Breast epithelium (tissue), 4 donors: ENCODE measurements at places on chromosomes 1 and 21. TPM values are rescaled to one million over a fixed set of nuclear protein-coding genes. Genes with fewer than 3 reads are reported as not detected.

FCRL6 gene
- total RNA-seq, result 2.8 TPM

LAX1 gene
- 2.7 TPM for total RNA-seq

FAM229A gene
- total RNA-seq, result 10.2 TPM

PLA2G2F gene
- total RNA-seq, result not detected

GRCh38 chr1:222880587-222880986 lies 65.7 kb downstream of the DISP1 start:
- DNase-seq, result no peak
- no peaks in the 10 kb centered on the region for H3K27me3 ChIP-seq

DNA sequence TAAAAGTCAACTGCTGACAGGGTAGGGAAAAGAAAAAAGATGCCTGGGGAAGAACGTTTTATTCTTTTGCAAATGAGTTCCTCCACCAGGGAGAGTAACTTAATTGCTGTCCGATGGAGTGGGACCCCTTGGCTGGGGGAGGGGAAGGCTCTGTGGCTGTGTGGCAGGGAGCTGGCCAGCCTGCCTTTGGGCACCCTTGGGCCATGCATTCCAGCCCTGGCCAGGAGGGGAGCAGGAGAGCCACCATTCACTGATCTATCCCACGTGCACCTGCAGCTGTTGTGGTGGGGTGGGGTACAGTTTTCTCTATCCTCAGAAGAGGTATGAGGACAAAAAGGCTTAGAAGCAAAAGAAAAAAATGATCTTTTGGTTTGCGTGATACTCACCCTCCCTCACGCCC lies 116.9 kb downstream of the KCNK1 start:
- no peak overlapping the region for H3K4me3 ChIP-seq
- no peaks in the 10 kb centered on the region for H3K4me1 ChIP-seq
- H3K27me3 ChIP-seq, result no peaks in the 10 kb centered on the region
- DNase-seq, result no peak
- H3K27ac ChIP-seq, result no peak overlapping the region

DNA sequence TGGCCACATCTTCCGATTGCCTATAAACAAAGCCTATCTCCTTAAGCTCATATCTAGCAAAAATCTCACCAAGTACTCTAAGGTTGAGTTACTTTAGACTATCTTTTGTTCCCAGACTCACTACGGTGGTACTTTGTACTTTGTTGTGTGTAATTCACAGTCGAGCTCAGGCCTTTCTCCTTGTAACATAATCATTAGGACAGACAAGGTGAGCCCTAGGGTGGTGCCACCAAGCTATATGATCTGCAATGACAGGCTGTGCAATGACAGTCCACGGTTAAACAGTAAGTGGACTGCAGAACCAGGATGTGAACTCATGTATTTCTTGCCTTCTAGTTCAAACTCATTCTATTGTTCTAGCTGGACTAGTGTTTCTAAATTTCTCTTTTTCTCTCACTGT lies 132.2 kb downstream of the UBE2U start:
- no peaks in the 10 kb centered on the region for H3K4me1 ChIP-seq
- no peaks in the 10 kb centered on the region for H3K36me3 ChIP-seq
- no peak overlapping the region for H3K4me3 ChIP-seq
- no peaks in the 10 kb centered on the region for H3K27me3 ChIP-seq
- no peak for DNase-seq
- no peak overlapping the region for H3K27ac ChIP-seq

DNA sequence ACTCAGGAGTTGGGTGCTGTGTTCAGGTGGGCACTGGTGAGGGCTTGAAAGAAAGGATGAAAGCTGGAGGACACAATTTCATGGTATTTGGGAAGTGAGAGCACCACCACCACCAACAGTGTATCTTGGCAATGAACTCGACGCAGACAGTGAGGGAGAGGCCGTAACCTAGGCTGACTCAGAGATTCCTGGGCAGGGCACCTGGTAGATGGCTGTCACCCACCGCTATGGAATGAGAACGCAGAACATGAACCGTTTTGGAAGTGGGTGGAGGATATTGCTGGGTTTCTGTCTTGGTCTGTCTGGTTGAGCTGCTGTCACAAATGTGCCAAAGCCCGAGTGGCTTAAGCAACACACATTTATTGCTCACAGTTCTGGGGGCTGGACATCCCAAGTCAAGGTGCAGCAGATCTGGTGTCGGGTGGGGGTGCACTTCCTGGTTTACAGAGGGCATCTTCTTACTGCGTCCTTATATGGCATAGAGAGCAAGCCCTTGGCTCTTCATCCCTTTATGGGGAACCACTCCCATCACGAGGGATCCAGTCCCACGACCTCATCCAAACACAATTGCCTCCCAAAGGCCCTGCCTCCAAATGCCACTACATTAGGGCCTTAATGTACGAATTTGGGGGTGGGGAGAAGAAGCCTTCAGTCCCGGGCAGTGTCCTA lies 246.3 kb downstream of the SIPA1L2 start:
- H3K4me1 ChIP-seq, result no peaks in the 10 kb centered on the region
- DNase-seq, result no peak
- H3K36me3 ChIP-seq, result no peaks in the 10 kb centered on the region
- no peaks in the 10 kb centered on the region for H3K27me3 ChIP-seq

DNA sequence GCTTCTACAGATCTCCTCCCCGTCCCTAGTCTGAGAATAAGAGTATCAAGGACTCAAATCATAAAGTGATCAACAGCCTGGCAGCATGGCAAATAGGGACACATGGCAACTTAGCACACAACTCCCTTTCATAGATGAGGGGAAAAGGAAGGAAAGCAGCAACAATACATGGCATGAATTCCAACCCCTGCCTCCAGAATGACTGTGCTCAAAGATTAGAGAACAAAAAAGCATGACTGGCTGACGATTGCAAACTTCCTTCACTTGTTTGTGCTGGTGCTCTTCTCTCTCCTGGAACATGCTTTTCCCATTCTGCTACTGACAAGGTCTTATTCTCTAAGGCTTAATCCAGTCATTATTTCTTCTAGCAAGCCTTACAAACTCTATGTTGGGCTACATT lies 11.5 kb downstream of the KTI12 start:
- H3K27ac ChIP-seq, result no peak overlapping the region
- H3K4me3 ChIP-seq, result no peak overlapping the region
- peaks cover 10% of the 10 kb centered on the region for H3K36me3 ChIP-seq
- no peak for DNase-seq
- H3K27me3 ChIP-seq, result no peaks in the 10 kb centered on the region
- H3K4me1 ChIP-seq, result no peaks in the 10 kb centered on the region

DNA sequence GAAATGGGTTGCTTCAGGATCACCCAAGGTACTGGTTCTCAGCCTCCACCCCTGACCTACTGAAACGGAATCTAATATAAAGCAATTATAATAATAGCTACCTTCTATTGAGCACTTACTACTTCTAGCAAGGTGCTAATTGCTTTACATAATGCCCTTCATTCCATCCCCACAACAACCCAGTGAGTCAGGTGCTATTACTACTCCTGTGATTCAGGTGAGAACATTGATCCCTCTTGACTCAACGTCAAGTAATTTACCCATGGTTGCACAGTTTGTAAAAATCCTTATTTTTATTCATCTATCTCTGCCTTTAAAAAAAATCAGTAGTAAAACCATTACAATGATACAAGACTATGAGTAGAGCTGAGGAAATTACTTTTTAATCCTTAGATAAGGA lies 85.2 kb downstream of the UCHL5 start:
- DNase-seq, result no peak
- no peaks in the 10 kb centered on the region for H3K4me1 ChIP-seq
- H3K27ac ChIP-seq, result no peak overlapping the region
- no peak overlapping the region for H3K4me3 ChIP-seq
